NCI-H1417 treated with DMSO at 0.1 percent for 48 hours (cell line): ENCODE measurements at places on chromosomes 5 and 9.

DNA sequence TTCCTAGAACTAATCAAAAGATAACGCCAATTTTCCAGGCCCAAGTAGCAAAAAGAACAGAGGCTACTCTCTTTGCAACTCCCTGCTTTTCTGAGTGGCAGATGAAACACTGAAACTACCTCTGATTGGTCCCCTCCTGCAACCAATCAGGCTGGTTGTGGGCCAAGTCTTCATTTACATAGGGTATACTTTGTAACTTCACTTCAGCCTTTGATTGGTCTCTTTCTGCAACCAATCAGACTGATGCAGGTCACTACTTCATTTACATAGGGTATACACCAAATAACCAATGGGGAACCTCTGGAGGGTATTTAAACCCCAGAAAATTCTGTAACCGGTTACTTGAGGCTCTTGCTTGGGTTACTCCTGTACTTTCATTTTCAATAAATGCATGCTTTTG, 289.6 kb downstream of the MED10 start:
- DNase-seq = no peak

- DNase-seq = no peak
Measured at GRCh38 chr5:145246961-145247744, 588.0 kb downstream of the PRELID2 start.

DNA sequence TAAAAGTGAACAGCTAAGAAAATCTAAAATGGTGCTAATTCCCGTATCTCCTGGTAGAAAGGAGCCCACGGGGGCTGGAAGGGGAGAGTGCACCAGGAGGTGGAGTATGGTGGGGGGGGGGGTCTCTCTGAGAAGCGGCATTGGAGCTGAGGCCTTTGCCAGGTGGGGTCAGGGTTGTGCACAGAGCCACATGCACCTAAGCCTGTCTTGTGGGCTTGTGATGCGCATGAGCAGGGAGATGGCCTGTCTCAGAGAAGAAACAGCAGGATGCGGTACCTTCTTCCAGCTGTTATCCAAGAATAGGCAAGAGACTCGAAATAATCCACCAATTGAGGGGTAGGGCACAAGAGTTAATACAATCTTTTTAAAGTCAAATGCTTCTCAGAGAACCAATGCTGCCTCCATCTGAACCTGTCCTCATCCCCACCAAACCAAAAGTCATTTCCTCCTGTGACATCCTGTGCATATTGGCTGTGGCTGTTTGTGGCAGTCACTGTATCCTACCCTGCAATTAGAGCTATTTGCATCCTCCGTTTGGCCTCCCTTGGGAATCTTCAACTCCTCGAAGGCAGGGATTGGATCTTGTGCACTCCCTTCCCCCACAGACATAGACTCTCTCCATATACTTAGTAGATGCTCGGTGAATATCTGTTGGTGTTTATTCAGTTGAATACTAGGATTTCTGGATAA, 45.4 kb downstream of the FGF1 start:
- DNase-seq = no peak

GRCh38 chr9:109616571-109617120, 118.5 kb upstream of the PTPN3 start:
- DNase-seq = no peak

DNA sequence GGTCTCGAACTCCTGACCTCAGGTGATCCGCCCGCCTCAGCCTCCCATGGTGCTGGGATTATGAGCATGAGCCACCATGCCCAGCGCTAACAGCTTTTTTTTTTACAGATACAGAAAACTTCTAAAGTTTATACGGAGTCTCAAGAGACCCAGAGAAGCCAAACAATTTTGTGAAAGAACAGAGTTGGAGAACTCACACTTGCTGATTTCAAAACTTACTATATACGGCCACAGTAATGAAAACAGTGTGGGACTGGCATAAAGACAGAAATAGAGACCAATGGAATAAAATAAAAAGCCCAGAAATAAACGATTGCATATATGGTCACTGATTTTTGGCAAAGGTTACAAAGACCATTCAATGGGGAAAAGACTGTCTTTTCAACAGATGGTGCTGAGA, 85.6 kb upstream of the CACNA1B start:
- no peak for DNase-seq

GRCh38 chr5:27216367-27216950, 178.1 kb upstream of the CDH9 start:
- no peak for DNase-seq

- DNase-seq = no peak
Measured at GRCh38 chr5:107373549-107374263, 297.0 kb downstream of the EFNA5 start.

DNA sequence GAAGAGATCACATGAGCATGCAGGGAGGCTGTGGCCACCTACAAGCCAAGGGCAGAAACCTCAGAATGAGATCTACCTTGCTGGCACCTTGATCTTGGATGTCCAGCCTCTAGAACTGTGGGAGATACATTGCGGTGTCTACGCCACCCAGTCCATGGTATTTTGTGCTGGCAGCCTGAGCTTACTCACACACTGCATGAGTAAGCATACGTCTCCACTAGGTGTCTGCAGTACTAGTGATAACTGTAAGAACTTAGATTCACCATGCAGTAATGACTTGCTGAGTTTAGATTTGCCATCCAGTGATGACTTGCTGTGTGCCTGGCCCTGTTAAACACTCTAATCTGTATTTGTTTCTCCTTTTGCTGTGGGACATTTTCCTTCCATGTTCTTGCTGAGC, 417.7 kb downstream of the GADD45G start:
- DNase-seq = no peak

DNA sequence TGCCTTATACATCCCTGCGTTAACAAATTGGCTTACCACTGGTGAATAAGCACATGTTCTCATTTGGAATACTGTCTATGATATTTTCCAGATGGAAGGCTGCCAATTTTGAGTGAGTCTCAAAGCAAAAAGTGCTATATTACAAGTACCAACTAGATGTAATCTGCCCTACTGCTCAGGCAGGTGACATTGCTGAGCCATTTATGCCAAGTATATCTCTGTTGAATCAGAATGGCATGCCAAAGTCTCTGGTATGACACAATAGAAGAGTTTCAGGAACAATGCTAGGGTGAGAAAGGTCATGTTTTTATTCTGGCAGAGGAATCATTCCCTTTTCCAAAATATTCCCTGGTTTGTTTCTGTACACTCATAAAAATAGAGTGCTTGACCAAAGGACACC, 356.5 kb downstream of the CDH9 start:
- no peak for DNase-seq

GRCh38 chr9:134619983-134620661, 21.5 kb upstream of the COL5A1 start:
- DNase-seq = no peak

GRCh38 chr5:29197631-29198454, 1995.6 kb upstream of the CDH6 start:
- DNase-seq = no peak

GRCh38 chr9:136061405-136061804, 33.7 kb downstream of the NACC2 start:
- no peak for DNase-seq

GRCh38 chr5:40485021-40485998, 194.4 kb upstream of the PTGER4 start:
- DNase-seq = no peak

DNA sequence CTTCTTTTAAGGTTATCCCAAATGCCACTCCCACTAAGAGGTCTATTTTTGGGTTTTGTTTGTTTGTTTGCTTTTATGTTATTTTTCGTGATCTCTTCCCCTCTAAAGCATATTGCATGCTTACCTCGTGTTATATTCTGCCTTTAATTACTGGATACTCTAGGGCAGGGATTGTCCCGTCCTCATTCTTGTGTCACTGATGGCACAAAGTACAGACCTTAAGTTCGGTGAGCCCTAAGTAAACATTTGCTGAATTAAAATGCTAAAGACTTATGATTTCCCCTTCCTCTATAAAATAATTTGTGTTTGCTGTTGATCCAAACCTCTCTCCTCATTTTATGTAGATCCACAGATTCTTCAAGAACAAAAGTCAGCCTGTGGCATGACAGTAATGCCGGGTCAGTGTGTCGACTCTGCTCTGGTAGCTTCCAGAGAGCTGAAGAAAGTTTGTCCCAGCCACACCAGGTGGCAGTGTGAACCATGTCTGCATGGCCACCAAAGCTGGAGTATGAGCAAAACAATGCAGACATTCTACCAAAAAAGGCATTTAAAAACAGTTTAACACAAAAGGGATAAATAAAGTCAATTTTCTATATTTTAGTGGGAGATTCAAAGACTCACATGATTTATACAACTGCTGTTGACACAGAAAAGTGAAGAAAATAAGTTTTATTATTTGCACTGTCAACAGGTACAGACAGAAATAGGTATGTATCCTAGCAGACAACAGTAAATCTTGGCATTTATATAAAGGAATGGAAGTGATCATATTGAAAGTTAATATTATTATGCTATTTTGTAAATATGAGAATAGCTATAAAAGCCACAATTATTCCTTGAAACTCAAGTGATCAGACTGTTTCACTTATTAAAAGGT, 17.9 kb upstream of the POC5 start:
- DNase-seq = no peak

- peak; percentile 8 for DNase-seq
Measured at GRCh38 chr5:103475629-103476240, 86.9 kb downstream of the NUDT12 start.

GRCh38 chr5:95447961-95448360, 56.8 kb downstream of the FAM81B start:
- no peak for DNase-seq

DNA sequence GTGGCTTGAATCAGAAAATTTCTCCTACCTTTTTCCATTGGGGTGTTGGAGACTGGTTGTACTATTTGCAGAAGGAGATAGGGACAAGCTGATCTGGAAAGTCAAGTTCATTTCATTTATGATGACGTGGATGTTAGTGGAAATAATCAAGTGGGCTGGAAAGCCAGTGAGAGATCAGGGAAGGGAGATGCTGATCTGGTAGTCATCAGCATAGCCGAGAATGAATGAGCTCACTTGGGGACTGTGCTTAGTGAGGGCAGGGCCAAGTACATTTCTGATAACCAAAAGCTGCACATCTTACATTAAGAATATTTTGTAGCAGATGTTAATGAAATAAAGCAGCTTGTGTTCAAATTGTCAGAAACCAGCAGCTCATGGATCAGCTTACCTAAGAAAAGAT, 12.1 kb downstream of the MAN2A1 start:
- DNase-seq = no peak

- no peak for DNase-seq
Measured at GRCh38 chr9:92135576-92135975, 20.4 kb upstream of the SPTLC1 start.

- no peak for DNase-seq
Measured at GRCh38 chr5:17737092-17737491, 102.8 kb downstream of the TAF11L14 start.

- no peak for DNase-seq
Measured at GRCh38 chr9:136011703-136012496, 50.7 kb upstream of the UBAC1 start.

DNA sequence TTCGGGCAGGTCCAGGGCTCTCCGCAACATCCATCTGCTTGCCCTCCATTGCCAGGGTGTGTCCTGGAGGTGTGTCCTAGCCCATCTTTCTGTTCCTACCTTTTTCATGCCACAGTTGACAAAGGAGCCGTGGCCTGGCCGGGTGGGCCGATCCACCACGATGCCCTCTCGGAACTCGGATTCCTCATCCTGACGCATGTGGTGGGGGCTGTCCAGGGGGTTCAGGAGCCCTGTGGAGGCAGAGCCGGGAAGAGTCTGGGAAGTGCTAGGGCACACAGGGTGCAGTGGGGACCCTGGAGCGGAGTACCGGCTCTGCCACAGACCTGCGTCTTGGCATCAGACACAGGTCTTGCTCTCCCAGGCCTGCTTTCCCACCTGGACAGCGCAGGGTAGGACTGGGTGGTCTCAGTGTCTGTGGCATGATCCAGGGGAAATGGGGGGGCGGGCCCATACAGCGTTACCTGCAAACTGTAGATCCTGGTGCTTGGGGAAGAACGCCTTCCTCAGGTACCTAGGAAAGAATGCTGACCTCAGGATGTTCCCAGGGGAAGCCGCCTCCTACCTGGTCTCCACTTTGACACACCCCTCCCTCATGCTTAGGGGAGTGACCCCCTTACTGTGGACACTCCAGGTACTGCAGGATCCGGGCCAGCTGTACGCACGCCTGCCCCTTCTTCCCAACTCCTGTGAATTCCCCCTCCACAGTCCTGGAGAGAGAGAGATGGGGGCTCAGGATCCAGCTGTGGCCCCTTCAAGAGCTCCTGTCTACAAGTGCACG, 3.5 kb downstream of the SPOUT1 start:
- DNase-seq = no peak

- DNase-seq = no peak
Measured at GRCh38 chr9:14348123-14348372, 34.1 kb upstream of the NFIB start.

- no peak for DNase-seq
Measured at GRCh38 chr5:124040799-124041198, 528.8 kb downstream of the CSNK1G3 start.

DNA sequence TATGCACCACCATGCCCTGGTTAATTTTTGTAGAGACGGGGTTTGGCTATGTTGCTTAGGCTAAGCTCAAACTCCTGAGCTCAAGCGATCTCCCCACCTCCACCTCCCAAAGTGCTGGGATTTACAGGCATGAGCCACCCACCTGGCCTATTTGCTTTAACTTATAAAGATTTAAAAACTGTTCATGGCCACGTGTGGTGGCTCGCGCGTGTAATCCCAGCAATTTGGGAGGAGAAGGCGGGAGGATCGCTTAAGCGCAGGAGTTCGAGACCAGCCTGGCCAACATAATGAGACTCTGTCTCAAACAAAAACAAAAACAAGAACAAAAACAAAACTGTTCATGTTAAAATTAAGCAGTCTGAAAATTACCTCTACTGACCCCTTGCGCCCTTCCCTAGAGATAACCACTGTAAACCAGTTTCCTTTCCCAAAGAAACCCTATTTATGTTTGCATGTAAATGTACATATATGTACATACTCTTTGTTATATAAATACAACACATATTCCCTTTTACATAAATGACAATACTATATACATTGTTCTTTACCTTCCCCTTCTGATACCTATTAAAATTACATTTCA, 1.5 kb downstream of the AK6 start:
- no peak for DNase-seq

DNA sequence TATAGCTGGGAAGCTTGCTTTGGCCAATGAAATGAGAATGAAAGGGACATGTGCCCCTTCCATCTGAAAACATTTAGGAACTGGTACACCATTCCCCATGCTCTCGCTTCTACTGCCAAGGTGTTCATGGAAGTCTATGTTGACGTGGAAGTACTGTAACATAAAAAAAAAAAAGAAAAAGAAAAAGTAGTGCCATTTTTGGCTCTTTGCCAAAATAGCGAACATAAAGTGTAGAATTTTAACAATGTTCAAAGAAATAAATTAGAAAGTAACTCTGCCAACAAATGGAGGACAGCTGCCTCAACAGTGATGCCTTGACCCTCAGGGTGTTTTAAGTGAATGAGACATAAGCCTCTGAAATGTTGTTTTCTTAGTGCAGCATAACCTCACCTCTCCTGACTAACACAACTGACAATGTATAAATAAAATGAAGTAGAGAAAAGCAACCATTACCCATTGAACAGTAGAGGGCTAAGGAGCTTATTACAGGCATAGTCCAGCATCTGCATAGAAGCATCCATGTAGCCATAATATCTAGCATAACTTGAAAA, 536.6 kb downstream of the DTWD2 start:
- DNase-seq = no peak
